ENCODE measurements at places on chromosomes 7 and 10. TPM values are rescaled to one million over a fixed set of nuclear protein-coding genes. Genes with fewer than 3 reads are reported as not detected.

Gene COL17A1
- 0.26 TPM for total RNA-seq

Gene CPA4
- total RNA-seq, result 2.0 TPM

Gene AOC1
- not detected for total RNA-seq

Gene NXPH1
- not detected for total RNA-seq

- peak; percentile 96 for DNase-seq
- H3K36me3 ChIP-seq, result no peaks in the 10 kb centered on the region
- peak overlapping the region; percentile 98 for H3K27ac ChIP-seq
- peak overlapping the region; percentile 67 for H3K4me3 ChIP-seq
- no peaks in the 10 kb centered on the region for H3K27me3 ChIP-seq
- H3K4me1 ChIP-seq, result no peaks in the 10 kb centered on the region
Observed at GRCh38 chr10:110918269-110918642, 724 bp downstream of the BBIP1 start.

DNA sequence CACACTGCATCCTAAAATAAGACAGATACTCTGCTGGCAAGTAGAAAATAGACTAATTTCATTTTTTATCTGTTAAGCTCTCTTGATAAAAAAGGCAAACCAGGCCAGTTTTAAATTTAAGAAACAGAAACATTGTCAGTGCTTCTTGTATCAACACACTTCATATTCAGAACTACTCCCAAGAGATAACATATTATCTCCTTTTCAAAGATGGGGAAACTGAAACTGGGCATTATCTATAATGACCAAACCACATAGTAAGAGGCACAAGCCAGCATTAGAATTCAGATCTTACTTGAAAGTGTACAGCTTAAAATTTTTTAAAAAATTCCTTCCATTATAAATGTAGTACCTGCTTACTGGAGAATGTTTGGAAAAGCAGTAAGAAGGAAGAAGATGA lies 14.7 kb downstream of the SRI start:
- H3K27me3 ChIP-seq, result no peaks in the 10 kb centered on the region
- no peaks in the 10 kb centered on the region for H3K4me1 ChIP-seq
- DNase-seq, result no peak
- peaks cover 84% of the 10 kb centered on the region for H3K36me3 ChIP-seq
- H3K4me3 ChIP-seq, result no peak overlapping the region

- no peak overlapping the region for H3K4me3 ChIP-seq
- no peaks in the 10 kb centered on the region for H3K36me3 ChIP-seq
- no peak overlapping the region for H3K27ac ChIP-seq
- no peaks in the 10 kb centered on the region for H3K4me1 ChIP-seq
- no peaks in the 10 kb centered on the region for H3K27me3 ChIP-seq
Observed at GRCh38 chr7:24052572-24053260, 231.3 kb upstream of the NPY start.

DNA sequence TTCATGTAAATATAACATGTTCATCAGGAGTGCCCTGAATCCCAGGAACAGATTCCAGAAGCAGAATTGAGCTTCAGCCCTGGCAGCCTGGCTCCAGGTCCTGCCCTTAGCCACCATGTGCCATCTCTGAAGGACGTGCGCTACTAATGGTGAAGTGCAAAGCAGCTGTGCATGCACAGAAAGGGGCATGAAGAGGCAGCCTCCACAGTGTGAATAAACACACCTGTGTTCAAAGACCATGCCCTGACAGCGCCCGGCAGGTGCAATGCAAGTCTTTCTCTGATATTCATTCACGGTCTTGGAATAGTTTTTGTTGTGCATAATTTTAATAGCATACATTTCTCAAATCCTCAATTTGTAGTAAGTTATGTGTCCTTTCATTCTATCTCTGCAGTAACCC lies 250.4 kb upstream of the TCERG1L start:
- peak; percentile 28 for DNase-seq
- H3K27ac ChIP-seq, result no peak overlapping the region
- no peaks in the 10 kb centered on the region for H3K27me3 ChIP-seq
- H3K4me1 ChIP-seq, result no peaks in the 10 kb centered on the region

DNA sequence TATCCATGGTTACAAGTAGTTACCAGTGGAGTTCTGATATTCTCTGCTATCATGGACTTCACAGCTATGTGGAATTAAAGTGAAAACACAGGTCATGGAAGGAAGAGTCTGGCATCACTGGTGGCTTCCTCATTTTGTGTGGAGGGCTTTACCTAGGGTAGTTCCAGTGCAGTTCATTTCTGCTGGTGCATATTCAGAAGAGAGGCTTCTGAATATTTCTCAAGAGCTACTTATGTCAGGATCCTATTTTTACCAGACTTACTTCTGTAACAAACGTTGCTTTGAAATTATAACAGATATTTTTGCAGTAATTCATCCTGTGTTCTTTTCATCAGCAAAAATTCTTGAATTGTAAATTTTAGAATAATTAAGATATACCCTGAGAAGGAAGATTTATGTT lies 236.5 kb upstream of the NPSR1 start:
- no peak for DNase-seq
- no peaks in the 10 kb centered on the region for H3K36me3 ChIP-seq
- no peaks in the 10 kb centered on the region for H3K27me3 ChIP-seq
- no peak overlapping the region for H3K4me3 ChIP-seq

Measured in right atrium auricular region (tissue), 2 donors.